Retinal pigment epithelial cell (primary cell): ENCODE measurements at places on chromosomes 12 and 14.
A peak's percentile ranks its signal among the peaks of the same experiment; 100 is the strongest.

GRCh38 chr14:56313789-56314188, 195.6 kb downstream of the PELI2 start:
- DNase-seq: no peak

- DNase-seq: no peak
These were observed 113.4 kb upstream of the RESF1 start for GRCh38 chr12:31845613-31846322.

- no peak for DNase-seq
These were observed 87.9 kb upstream of the METAP2 start for GRCh38 chr12:95386051-95386450.

- DNase-seq: no peak
These were observed 201.9 kb upstream of the FOXN3 start for GRCh38 chr14:89618811-89619551.

DNA sequence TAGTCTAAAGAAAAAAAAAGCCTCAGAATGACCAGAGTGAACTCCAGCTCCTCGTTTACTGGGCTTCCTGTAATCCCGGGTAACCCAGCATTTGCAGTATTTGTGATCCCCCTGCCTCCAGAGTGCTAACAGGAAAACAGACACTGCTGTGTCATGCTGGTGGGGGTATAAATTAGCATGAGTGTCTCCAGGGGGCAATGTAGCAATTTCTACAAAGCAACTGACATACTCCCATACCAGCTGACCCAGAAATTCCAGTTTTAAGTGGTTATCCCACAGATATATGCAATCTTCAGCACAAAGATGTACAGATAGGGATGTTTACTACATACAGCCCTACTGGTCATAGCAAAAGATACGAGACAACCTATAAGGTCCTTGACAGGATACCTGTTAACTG, 18.8 kb downstream of the TTC7B start:
- DNase-seq: no peak

GRCh38 chr12:122123761-122124145, 45.2 kb downstream of the MLXIP start:
- no peak for DNase-seq

- no peak for DNase-seq
These were observed 358.6 kb downstream of the EGLN3 start for GRCh38 chr14:33592297-33592696.

DNA sequence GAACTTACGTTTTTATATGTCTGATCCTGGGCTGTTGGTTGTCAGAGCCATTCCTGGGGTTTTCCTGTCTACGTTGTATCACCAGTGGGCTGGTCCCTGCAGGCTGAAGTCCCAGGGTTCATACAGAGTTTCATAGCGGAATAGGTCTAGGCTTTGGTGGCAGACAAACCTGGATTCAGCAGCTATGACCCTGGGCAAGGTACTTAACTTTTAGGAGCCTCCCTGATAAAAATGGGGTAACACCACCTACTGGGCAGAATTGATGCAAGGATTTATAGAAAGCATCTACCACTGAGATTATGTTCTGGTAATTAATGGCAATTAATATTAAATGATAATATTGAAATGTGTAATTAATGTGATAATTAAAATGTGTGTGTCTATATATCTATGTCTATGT, 141.2 kb downstream of the SYNE2 start:
- no peak for DNase-seq

GRCh38 chr12:45294906-45295305, 79.0 kb downstream of the ANO6 start:
- no peak for DNase-seq

DNA sequence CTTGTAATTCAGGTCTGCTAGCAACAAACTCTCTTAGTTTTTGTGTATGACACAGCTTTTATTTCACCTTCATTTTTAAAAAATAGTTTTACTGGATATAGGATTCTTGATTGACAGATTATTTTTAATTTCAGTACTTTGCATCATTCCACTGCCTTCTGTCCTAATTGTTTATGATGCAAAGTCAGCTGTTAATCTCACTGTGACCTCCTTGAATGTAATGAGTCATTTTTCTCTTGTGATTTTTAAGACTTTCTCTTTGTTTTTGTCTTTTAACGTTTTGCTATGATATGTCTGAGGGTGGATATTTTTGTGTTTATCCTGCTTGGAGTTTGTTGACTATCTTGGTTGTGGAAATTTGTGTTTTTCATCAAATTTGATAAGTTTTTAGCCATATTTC, 126.3 kb upstream of the FBXO33 start:
- no peak for DNase-seq

DNA sequence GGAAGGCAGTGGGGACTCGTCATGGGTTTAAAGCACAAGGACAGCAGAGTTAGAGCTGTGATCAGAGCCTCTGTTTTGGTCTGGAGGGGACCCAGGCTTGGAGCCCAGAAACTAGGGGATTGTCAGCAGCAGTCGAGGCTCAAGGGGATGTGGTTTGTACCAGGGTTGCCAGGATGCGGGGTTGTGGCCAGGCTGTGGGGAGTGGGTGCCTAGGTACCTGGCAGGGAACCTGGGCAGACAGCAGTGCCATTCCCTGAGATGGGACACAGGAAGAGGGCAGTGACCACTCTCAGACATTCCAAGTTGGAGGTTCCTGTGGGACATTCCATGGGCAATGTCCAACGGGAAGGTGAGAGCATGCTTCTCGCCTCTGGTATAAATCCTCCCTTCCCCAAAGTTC, 222.3 kb downstream of the SLC41A2 start:
- DNase-seq: no peak

GRCh38 chr14:71006200-71006563, 98.9 kb downstream of the PCNX1 start:
- no peak for DNase-seq

DNA sequence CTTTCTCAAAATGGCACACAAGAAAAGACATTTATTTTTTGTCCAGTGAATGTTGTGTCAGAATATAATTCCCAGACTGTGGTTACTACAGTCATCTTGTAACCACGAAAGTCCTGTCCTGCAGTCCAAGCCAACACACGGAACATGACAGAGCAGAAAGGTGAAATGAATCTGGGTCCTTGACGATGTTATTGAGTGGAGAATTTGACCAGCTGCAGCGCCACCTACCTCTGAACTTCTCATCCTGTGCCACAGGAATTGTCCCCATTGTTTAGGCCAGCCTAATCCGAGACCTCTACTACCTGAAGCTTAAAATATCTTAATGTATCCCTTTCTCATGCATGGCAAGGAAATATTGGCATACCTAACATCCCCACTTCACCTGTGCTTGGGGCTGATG, 64.1 kb upstream of the OTX2 start:
- DNase-seq: no peak

GRCh38 chr12:40819436-40820108, 127.3 kb downstream of the CNTN1 start:
- peak; percentile 82 for DNase-seq

- no peak for DNase-seq
These were observed 392.3 kb downstream of the CCER1 start for GRCh38 chr12:90562671-90563070.

DNA sequence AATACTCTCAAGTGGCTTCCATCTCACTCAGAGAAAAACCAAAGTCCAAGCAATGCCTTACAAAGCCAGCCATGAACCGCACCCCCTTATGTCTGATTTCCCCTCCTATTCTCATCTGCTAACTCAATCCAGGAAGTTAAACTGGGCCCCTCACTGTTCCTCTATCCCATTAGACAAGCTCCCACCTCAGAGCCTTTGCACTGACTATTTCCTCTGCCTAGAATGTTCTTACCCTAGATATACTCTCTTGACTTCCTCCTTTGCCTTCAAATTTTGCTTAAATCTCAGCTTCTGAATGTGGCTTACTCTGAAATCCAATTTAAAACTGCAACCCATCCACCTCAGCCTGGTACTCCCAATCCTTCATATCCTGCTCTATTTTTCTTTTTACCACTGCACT, 257.0 kb upstream of the USP15 start:
- DNase-seq: no peak

- DNase-seq: no peak
These were observed 707.9 kb downstream of the AACS start for GRCh38 chr12:125773033-125773640.

DNA sequence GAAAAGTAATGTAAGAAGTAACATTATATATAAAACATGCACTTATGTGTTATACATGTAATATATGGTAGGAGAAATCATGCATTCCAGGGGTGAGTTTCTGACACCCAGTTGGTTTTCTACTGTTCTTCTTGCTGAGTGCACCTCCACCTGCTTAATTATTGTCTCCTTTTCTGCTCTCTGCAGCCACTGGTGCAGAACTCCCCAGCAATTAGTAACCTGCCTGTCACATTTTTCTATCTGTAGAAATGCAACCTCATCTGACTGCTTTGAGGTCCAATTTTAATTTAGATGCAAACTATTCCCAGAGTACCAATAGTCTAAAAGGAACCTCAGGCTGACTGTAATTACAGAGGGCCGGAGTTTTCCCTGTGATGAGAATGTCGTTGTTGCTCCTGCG, 842.1 kb downstream of the AACS start:
- DNase-seq: no peak

- no peak for DNase-seq
These were observed 9.9 kb upstream of the SLC38A2 start for GRCh38 chr12:46382408-46382963.

GRCh38 chr12:109632342-109632741, 58.7 kb downstream of the MVK start:
- no peak for DNase-seq

- peak; percentile 73 for DNase-seq
These were observed 241.6 kb downstream of the TMEM132D start for GRCh38 chr12:129662234-129662633.

- DNase-seq: no peak
These were observed 145.2 kb upstream of the TMCC3 start for GRCh38 chr12:94795520-94795919.

GRCh38 chr12:78361683-78362082, 502.9 kb upstream of the SYT1 start:
- DNase-seq: no peak

GRCh38 chr14:68384335-68384734, 408.5 kb downstream of the ZFP36L1 start:
- no peak for DNase-seq

DNA sequence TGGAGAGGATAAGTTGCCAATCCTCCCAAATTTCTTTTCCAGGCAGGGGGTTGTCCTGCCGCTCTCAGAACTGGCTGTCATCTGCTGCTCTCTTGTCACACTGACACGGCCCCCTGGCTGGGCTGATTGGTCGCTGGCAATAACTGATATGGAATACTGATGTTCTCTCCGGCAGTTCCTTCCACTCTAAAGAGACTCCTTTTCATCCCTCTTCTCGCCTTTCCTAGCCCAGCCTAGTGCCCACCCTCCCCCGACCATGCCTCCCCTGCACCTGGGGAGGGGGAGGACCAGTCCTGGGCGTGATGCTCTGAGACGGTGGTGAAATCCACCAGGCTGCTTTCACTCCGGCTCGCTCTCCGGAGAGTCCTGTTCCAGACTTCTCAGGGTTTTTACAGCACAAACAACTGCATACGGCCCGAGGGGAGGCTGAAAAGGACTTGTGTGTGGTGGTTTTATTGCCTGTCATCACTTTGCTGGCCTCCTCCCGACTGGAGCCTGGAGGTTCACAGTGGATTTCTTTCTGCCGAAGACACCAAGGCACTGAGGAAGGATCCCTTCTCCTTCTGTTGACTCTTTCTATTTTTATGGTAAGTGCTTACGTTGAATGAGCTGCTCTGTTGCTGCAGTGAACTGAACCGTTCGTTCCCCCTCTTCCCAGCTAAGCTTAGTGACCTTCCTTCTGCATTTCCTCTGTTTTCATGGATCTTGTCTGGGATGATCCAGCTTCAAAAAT, at the start of gene ANO4:
Gene ANO4 (plus strand): TSS at position 336 of the 733 bp plus-strand sequence. CDS start 107,010 bp downstream, outside the sequence.
- no peak for DNase-seq

DNA sequence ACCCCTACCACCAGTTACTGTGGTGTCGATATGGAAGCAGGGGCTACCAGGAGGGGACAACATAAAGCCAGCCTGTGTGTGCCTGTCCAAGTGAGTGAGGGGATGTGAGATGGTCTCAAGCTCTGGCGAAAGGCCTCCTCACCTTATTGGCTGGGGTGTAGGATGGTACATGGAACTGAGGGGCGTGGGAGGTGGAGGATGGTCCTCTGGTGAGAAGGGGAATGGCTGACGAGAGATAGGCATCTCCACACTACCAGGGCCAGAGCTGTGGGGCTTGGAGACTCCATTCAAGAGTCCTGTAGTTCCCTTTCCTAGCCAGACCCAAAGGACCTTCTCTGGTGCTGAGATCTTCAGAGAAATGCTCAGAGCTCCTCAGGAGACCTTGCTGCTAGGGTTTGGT, 32.5 kb upstream of the COL2A1 start:
- no peak for DNase-seq

- peak; percentile 98 for DNase-seq
These were observed 13.1 kb upstream of the TMTC1 start for GRCh38 chr12:29796823-29797263.

GRCh38 chr12:128977441-128977840, 124.2 kb downstream of the GLT1D1 start:
- no peak for DNase-seq

DNA sequence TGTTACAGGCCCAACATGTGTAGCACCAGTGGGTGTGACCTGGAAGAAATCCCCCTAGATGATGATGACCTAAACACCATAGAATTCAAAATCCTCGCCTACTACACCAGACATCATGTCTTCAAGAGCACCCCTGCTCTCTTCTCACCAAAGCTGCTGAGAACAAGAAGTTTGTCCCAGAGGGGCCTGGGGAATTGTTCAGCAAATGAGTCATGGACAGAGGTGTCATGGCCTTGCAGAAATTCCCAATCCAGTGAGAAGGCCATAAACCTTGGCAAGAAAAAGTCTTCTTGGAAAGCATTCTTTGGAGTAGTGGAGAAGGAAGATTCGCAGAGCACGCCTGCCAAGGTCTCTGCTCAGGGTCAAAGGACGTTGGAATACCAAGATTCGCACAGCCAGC, 8.6 kb downstream of the BCL2L14 start:
- no peak for DNase-seq

DNA sequence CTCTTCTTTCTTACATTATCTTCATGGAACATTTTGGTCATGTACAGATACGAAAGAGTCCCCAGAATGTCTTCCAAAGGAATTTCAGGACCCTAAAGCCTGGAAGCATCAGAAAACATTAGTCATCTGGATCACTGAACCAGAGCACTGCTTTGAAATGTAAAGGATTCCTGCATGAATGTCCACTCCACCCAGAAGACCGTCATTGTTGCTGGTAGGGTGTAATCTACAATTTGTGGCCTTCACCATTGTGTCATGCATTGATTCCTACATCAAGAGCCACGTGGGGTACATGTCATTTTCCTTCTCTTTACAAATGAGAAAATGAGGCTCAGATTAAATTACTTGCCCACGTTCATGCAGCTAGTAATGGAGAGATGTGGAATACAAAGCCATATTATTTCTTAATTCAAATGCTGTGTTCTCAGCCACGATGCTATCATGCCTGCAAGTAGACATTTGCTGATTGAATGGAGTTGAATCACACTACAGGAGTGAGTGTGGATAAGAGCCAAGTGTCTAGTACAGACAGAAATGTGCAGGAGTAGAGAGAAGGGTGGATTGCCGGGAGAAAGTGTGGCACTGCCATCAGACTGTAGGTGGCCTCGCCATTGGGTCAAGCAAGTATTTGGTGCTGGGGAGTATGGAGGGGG, 231.2 kb downstream of the C12orf75 start:
- DNase-seq: peak; percentile 34

- DNase-seq: no peak
These were observed 13.4 kb downstream of the GSG1 start for GRCh38 chr12:13090054-13090453.

- DNase-seq: no peak
These were observed 936 bp downstream of the TFCP2 start for GRCh38 chr12:51171884-51172514.

- DNase-seq: no peak
These were observed 26.5 kb downstream of the NUDT4 start for GRCh38 chr12:93403988-93404803.
